ENCODE measurements at places on chromosomes 3 and 15.
A peak's percentile ranks its signal among the peaks of the same experiment; 100 is the strongest.

- peak; percentile 32 for DNase-seq
These were observed 21.6 kb upstream of the PAK6 start for GRCh38 chr15:40217166-40217824.

DNA sequence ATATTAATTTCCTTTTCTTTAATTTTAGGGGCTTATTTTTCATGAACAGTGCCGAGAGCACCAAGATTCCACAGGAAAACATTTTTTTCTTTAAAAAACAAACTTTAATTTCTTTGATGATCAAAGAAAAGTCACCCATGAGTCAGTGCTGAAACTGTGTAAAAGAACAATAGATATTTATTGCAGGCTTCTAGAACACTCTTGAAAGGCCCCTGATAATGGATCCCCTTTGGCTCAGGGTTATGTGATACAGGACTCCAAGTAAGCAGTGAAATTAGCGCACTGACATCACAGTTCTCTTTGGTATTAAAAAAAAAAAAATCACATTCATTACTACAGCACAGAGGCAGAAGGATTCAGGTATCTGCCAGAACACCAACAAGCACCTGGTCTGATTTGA lies 66.1 kb upstream of the MYZAP start:
- no peak for DNase-seq

GRCh38 chr15:29631076-29632070 lies 190.9 kb downstream of the TJP1 start:
- no peak for DNase-seq

- no peak for DNase-seq
These were observed 3.3 kb upstream of the SKIC8 start for GRCh38 chr15:78302579-78303312.

GRCh38 chr15:73081321-73081958 lies 29.2 kb downstream of the NEO1 start:
- no peak for DNase-seq

GRCh38 chr3:38353151-38353550 lies 6.6 kb downstream of the XYLB start:
- no peak for DNase-seq

DNA sequence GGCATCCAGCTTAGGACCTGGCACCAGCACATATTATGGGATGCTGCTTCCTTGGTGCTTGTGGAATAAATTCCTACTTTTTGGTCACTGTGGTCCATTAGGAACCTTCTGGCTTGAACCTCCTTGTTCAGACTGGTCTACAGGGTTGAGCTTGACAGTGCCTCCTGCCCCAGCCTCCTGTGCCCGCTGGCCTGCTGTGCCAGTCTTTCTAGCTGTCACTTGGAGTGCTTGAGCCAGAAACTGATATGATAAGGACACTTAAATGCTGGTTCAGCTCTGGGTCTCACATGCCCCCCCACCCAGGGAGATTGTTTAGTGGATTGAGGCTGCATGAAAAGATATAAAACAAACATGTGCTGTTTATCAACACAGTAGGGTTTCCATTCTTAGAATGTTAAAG lies 147.8 kb downstream of the SLCO3A1 start:
- DNase-seq = no peak

GRCh38 chr15:49831206-49831965 lies 210.5 kb downstream of the DTWD1 start:
- no peak for DNase-seq

- DNase-seq = no peak
These were observed 104.3 kb upstream of the TSC22D2 start for GRCh38 chr3:150303768-150304167.

GRCh38 chr3:178255315-178255714 lies 280.9 kb upstream of the KCNMB2 start:
- no peak for DNase-seq

DNA sequence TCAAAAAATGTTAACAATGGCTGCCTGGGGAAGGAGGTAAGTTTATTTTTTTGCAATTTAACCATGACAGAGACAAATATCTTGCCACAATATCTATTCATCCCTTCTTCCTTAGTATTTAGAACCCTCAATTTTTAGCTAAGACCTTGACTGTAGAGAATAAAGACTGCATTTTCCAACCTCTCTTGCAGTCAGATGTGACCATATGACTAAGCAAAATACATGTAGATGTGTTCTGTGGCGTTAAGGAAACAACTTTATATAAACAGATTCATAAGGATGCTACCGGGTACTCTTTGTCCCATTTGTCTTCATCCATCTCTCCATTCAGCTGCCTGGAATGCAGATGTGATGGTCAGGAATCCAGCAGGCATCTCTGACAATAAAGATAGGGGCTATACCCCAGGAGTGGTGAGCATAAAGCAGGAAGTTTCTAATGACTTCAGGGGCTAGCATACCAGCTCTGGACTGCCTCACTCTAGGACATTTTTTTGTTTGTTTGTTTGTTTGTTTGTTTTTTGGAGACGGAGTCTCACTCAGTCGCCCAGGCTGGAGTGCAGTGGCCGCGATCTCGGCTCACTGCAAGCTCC lies 41.1 kb downstream of the LHFPL4 start:
- DNase-seq = no peak

DNA sequence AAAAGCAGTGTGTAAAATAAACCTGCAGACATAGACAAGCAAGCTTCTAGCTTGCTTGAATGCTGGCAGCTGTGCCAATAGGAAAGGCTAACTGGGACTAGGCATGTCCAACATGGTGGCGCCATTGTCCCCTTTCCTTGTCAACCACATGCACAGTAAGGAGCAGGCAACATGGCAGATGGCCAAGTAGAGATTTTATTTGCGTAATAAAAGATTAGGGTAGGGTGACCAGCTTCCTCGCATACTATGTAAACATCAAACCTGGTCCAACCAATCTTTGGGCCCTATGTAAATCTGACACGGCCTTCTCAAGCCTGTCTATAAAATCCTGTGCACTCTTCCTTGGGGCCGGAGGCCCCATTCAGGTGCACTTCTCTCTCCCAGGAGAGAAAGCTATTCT lies 575.4 kb upstream of the GOLIM4 start:
- DNase-seq = no peak

DNA sequence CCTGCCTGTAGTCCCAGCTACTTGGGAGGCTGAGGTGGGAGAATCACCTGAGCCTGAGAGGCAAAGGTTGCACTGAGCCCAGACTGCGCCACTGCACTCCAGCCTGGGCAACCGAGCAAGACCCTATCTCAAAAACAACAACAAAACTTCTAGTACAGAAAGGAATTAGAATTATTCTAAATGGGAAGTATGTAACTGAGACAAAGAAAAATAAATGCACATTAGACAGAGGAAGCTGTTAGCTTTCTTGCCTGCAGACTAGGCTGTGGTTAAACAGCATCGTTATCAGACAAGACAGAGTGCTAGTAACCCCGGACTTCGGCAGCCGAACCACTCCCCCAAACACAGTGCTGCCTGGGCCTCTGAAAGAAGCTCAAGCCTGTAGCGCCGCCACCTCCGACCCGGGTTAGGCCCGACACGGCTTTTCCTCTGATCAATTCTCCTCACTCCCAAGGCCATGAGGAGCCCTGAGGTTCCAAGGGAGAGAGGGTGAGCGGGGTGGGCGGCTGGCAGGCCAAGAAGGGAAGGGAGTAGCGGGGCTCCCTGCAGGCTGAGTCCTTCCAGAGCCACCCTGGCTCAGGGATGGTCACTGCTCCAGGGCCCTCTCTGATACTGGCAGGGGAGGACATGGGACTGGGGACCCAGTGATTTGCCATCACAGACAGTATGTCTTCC lies 44.8 kb upstream of the MUC4 start:
- no peak for DNase-seq

DNA sequence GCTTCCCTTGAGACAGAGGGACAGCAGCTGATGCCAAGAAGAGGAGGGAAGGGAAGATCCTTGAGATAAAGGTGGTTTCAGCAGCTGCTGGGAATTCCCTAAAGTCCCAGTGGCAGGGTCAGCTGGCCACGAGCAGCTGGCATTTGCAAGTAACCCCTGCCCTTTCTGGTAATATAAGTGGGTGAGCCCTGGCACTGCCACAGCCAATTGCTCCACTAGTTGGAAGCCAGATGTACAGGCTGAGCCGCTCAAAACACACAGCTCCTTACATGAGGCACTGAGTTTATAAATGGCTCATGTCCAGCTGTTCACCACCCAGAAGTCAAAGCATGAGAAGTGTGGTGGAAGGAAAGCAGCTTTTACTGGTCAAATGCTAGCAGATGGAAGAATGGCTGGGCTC lies 35.4 kb downstream of the PRR20G start:
- DNase-seq = no peak

- no peak for DNase-seq
These were observed 27.1 kb downstream of the RBPMS2 start for GRCh38 chr15:64748251-64748650.

GRCh38 chr3:138188013-138188730 lies 1.1 kb downstream of the ARMC8 start:
- DNase-seq = peak; percentile 46

- DNase-seq = no peak
These were observed 20.4 kb upstream of the DENND4A start for GRCh38 chr15:65812467-65812866.

- DNase-seq = no peak
These were observed 7.8 kb upstream of the PTX3 start for GRCh38 chr3:157428853-157429252.

DNA sequence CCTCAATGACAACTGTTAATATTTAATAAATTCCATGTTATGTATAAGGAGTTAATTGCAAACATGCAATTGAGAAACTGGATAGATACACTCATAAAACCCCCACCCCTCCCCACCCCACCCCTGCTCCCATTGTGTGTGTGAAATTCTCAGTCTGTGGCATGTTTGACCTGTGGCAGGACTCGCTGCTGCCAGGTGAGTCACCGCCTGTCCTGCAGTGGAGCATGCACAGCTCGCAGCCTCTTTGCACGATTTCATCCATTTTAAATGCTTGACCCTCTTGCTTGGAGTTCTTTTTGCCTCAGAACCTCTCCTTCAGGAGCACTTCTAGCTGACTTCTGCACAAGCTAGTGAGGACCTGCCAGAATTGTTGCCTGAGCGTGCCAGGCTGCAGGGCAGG lies 5.3 kb upstream of the APEH start:
- no peak for DNase-seq

- DNase-seq = no peak
These were observed 83.8 kb upstream of the BCHE start for GRCh38 chr3:165920984-165921383.

DNA sequence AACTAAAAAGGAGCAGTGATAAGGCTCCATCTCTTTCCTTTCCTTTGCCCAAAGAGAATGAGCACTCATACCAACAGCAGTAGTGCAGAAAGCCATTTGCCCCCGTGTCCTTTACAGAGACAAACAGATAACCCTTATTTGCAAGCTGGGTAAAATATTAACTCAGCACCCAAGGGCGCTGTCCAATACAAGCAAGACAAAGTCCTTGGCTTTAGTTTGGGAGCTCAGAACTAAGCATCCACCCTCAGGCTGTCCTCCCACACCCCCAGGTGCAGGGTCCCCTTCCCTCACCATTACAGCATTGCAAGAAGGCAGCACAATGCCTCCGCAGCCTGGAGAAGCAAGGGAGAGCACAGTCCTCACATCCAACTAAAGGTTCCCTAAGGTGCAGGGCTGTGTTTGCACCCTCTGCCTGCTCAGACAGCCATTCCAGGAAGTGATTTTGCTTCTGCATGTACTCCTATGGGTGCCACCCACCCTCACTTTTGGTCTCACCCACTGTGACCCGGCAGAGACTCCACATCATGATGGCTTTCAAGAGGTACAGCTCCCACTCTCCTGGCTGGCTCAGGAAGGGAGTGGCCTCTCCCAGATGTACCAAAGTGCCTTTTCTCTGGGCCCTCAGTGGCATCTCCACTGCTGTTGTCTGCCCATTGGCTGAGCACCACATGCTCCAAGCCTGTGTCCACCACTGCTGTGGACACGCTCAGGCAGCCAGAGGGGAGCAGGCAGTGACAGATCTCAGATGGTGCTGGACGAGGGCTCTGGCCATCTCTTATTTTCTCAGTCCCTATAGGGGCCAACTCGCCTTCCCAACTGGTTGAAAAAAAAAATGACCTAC lies 34.1 kb upstream of the HES1 start:
- DNase-seq = no peak

- no peak for DNase-seq
These were observed 116.6 kb upstream of the LRTM1 start for GRCh38 chr3:55044486-55044885.

DNA sequence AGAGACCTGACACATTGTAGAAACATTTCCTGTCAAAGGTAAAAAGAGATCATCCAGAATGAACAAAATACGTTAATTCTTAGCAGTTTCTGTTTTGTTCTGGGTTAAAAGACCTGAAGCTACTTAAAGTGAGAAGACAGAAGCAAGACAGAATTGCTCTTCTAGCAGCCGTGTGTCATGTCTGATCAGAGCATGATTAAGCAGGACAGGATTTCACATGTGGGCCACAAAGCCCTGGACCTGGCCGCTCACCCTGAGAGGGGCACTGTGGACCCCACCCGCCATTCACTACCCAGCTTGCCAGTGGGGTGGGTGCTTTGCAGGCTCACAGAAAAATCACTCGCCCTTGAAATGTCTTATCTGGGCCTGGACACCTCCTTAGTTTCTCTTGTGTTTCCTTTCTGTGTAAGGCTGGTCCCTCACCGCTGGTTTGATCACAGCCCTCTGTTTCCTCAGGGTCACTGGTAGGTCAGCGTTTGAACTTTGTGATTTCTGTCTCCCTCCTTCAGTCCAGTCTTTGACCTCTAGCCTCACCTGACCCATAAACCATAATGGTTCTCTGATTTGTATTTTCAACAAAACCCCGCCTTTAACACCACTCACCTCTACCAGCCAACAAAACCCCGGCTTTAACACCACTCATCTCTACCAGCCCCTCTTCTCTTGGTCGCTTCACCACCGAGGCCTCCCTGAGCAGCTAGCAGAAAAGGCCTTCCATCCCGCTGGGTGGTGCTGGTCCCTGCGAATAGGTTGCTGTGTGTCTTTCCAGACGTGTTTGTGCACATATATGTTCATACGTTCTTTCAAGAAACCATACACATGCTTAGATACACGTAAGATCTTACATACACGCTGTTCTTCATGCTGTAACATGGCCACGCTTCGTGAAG lies 185.0 kb downstream of the OR4M2 start:
- DNase-seq = peak; percentile 26

DNA sequence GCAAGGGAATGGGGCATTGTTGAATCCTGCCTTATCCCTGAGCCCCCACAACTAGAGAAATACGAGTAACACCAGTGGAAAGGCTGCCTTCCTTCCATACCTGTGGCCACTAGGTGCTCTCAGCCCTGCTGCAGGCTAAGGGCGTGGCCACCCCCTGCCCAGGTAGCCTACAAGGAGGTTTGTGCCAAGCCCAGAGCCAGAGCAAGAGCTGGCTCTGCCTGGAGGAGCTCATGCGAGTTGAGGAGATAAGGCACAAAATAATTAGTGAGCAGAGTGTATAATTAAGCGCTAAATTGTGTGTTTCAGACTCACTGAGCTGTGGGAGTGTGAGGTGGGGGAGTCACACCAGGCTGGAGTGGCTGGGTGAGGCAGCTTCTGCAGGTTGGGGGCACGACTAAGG lies 49.2 kb downstream of the TPRA1 start:
- no peak for DNase-seq

DNA sequence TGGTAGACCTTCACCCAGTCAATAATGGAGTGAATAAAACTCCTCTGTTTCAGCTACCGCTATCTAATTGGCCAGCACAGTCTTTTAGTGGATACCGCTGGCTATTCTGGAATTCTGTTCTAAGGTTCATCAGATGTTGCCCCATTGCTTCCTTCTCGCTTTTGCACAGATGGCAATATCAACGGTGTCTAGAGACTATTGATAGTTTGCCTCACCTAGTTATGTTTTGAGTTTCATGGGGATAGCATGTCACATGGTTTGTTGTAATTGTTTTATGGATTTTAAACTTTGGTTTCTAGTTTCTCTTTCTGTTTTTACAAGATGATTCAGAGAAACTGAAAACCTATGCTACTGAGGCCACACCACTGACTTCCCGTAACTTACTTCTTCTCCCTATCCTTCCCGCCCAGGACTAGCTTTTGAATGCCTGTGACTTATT lies 2.0 kb downstream of the XRN1 start:
- DNase-seq = peak; percentile 44
